ENCODE measurements at places on chromosomes 5 and 9.

DNA sequence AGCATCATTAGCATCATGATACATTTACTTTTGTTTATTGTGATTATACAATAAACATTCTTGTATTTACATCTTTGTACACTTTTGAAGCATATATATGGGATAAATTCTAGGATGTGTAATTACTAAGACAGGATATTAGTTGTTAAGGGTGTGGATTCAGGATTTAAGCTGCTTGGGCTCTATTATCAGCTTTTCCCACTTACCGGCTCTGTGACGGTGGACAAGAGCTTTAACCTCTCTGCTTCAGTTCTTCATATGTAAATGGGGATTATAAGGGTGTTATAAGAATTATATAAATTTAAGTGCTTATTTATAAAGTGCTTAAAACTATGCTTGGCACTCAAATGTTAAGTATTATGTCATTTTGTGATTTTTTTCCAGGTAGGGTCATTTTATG, 131.1 kb downstream of the FER start:
- no peak for DNase-seq

GRCh38 chr5:131747180-131748105, 49.4 kb downstream of the FNIP1 start:
- no peak for DNase-seq

- DNase-seq: no peak
Observed at GRCh38 chr9:13915131-13915530, 398.8 kb downstream of the NFIB start.

- no peak for DNase-seq
Observed at GRCh38 chr5:138463419-138464007, 1.8 kb upstream of the EGR1 start.

- DNase-seq: no peak
Observed at GRCh38 chr9:81861644-81862043, 66.6 kb upstream of the SPATA31D4 start.

GRCh38 chr5:139636975-139637408, 11.2 kb upstream of the CXXC5 start:
- DNase-seq: no peak

- DNase-seq: no peak
Observed at GRCh38 chr5:124231802-124232201, 514.6 kb downstream of the ZNF608 start.

DNA sequence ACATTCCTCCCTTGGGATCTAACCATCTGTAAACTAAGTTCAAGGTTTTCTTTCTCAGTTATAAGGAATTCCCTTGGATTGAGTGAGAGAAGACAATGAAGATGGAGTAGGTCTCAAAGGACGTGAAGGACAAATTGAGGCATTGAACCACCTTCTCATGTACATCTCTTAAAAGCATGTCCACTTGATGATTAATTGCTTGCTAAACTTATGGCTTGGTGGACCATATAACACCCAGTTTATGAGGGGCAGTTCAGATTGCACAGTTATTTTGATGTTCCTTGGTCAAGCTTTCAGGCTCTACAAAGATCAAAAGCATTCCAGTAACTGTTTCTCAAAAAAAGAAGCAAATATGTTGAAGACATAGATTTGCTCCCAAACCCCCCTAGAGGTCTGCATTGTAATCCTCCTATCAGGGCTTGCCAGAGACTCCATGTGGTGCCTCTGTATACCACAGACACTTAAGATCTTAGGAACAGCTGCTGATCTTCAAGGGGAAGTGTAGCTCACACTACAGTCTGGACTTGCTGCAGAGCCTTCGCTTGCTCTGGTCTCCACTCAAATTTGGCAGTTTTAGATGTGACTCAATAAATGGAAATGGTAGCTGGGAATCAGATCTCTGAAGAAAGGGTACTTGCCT, 56.9 kb upstream of the ALDH1A1 start:
- no peak for DNase-seq

GRCh38 chr9:121328876-121329681, 41.0 kb downstream of the STOM start:
- DNase-seq: no peak

GRCh38 chr9:130885484-130886375, 10.9 kb downstream of the QRFP start:
- no peak for DNase-seq

DNA sequence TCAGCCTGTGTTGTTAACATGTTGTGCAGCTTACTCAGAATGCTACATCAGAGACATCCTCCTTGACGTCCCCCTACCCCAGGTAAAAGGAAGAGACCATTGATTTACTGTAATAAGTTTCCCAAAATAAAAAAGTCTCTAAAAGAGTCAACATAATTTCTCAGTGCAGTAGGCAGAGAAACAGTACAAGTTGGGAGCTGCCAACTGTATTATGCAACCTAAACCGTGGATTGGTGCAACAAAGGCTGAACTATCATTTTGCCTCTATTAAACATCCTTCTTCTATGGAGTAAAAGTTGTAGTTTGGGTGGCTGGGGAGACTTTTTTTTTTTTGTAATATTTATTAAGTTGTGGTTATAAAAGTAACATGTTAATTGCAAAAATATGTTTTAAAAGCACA, 208.0 kb downstream of the NR3C1 start:
- DNase-seq: no peak

- DNase-seq: peak; percentile 58
Observed at GRCh38 chr5:140151144-140152021, 23.6 kb upstream of the CYSTM1 start.

DNA sequence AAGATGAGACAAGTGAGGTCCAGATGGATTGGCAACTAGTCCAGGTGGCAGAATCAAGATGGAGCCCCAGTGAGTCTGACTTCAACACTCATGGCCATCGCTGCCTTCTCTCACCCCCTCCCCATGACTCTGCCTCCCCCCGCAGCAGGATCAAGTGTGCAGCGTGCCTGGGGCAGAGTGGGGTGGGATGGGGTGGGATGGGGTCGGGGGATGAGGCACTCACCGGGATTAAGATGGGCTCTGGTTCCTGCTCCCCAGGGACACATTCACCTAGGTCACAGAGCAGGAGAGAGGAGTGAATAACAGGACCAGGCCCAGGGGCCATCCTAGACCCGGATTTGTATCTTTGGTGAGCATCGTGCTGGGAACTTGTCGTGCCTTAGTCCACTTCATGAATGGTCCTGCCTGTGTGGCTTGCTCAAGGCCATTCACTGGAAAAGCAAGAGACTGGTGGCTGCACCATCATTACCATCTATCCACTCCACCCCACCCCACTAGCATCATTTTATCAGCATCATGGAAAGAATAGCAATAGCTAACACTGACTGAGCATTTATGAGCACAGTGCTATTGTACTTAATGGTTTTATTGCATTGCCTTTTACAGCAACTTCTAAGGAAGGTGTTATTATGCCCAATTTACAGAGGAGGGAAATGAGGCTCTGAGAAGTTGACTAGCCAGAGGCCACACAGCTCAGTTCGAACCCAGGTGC, 8.5 kb downstream of the AMBP start:
- no peak for DNase-seq

DNA sequence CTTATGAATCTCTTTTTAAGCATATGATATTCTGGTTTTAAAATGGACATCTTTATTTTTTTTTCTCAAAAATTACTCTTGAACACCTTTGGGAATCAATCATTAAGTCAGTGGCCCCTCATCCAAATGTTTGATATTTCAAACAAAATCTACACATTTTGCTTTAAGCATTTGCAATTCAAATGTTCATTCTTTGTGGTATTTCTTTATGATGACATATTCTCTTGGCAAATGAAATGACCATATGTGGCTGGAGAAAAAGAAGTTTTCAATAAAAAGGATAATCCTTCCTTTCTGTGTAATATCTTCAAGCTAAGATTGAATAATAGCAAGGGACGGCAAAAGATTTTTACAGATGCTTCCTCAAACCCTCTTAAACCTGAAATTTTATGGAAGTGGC, 420.8 kb downstream of the MTRR start:
- DNase-seq: no peak

GRCh38 chr9:109003116-109003515, 10.2 kb downstream of the CTNNAL1 start:
- DNase-seq: no peak

- no peak for DNase-seq
Observed at GRCh38 chr9:125807079-125807478, 59.9 kb downstream of the PBX3 start.

DNA sequence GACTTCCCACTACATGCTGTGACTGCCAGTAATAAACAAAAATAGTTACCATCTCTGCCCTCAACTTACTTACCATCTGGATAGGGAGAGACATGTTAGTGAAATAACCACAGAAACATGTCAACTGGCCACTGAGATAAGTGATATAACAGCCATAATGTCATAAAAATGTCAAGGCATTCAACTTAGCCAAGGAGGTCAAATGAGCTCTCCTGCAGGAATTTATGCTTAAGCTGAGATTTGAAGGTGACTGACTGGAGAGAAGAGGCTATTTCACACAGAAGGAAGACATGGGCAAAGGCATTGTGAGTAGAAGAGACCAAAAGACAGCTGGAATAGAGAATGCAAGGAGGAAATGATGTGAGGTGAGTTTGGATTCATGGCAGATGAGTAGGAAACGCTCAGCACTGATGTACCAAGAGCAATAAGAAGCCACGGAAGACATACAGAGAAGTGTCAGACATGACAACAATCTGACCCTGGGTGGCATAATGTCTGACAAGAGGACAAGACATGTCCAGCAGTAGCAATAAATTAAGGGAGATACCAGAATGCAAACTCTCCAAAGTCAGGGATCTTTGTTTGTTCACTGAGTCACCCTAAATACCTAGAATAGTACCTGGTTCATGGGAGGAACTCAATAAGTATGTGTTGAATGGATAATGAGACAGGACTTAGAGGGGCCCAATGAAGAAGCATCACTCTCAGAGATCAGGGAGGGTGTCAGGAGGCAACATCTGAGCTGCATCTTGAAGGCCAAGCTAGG, 318.8 kb downstream of the ACTL7B start:
- no peak for DNase-seq

- no peak for DNase-seq
Observed at GRCh38 chr9:35226651-35227050, 64.8 kb downstream of the UNC13B start.

DNA sequence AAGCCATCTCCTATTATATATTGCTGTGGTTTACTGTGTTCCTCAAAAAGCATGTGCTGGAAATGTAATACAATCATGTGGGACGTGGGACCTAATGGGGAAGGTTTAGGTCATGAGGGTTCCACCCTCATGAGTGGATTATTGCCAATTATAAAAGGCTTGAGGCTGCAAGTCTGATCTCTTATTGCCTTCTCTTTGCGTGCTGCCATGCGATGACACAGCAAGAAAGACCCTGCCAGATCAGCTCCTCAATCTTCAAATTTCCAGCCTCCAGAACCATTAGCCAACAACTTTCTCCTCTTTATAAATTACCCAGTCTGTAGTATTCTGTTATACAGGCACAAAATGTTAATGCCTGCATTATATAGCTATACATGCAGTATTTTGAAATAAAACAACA, 45.4 kb downstream of the MARCHF11 start:
- no peak for DNase-seq

- DNase-seq: no peak
Observed at GRCh38 chr5:179964015-179964414, 56.3 kb upstream of the TBC1D9B start.

- DNase-seq: no peak
Observed at GRCh38 chr9:4530375-4530774, 40.1 kb downstream of the SLC1A1 start.

DNA sequence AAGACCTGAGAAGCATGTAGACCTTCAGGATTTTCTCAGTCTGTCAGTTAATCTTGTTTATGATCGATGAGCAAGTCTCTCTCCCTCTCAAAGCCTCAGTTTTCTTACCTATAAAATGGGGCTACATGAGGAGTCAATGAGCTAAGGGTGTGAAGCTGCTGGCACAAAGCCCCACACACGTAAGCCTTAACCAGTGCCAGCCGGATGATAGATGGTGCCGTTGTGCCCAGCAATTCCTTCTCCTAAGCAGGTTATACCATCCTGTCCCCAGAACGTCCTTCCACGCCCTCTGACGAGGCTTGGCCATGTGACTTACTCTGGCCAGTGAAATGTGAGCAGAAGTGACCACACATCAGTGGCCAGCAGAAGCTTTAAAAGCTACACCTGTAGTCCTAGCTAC, 179.0 kb downstream of the C9orf50 start:
- DNase-seq: no peak

DNA sequence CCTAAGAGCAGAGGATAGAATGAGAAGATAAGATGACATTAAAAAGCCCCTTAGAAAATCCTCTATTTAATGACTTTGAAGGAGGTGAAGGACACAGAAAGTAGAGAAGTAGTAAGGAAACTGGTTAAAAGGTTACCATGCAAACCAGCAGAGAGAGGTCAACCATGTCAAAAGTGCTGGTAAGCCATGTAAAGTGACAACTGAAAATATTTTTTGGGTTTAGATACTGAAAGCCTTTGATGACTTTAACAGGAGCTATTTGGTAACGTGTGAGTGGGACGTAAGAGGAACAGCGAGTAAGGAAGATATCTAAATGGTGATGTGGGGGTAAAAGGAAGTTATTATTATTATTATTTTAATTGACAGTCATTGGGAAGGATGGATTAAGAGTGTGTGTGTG, 56.9 kb downstream of the MACIR start:
- DNase-seq: no peak

DNA sequence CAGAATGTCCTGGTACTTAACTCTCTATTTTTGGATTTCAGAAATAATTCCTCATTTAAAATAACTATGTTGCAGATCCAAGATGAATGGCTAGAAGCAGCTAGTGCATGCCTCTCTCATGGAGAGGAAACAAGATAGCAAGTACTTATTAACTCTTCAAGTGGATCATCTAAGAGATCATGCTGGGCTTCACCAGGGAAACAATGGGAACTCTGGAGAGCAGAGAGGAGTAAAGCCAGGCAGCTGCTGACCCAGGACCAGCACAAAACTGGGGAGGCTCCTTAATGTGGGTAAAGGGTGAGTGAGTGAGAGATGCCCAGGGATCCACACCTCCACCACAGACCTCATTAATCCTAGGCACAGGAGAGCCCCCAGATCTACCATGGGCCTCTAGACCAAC, 897.8 kb upstream of the ACO1 start:
- DNase-seq: peak; percentile 8

DNA sequence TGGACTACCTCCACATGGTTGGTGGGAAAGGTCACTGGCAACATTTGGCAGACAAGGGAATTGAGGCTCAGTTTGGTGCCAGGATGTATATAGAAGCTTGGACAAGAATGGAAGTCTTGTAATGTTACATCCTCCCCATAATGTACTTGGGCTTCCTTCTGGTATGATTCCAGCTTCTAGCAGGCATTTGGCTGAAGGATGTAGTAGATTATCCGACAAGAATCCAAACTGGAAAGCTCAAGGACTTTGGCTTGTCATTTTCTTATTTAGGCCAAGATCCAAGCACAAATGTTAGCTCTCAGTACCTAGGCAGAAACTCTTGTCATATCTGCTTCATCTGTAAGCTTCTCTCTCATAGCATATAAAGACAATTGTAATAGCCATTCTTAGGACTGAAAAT, 209.1 kb downstream of the MAPKAP1 start:
- DNase-seq: no peak

DNA sequence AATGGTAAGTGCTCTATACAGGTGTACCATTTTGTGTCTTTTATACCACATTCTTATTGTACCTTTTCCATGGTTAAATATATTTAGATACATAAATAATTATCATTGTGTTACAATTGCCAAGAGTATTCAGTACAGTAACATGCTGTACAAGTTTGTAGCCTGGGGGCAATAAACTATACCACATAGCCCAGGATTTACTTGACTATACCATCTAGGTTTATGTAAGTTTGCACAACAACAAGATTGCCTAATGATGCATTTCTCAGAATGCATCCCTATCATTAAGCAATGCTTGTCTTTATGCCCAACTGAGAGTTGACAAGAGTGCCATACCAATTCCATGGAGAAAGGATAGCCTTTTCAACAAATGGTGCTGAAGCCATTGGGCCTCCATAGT, 136.7 kb upstream of the PJA2 start:
- DNase-seq: no peak
